ENCODE measurements at places on chromosomes 16 and 17.

DNA sequence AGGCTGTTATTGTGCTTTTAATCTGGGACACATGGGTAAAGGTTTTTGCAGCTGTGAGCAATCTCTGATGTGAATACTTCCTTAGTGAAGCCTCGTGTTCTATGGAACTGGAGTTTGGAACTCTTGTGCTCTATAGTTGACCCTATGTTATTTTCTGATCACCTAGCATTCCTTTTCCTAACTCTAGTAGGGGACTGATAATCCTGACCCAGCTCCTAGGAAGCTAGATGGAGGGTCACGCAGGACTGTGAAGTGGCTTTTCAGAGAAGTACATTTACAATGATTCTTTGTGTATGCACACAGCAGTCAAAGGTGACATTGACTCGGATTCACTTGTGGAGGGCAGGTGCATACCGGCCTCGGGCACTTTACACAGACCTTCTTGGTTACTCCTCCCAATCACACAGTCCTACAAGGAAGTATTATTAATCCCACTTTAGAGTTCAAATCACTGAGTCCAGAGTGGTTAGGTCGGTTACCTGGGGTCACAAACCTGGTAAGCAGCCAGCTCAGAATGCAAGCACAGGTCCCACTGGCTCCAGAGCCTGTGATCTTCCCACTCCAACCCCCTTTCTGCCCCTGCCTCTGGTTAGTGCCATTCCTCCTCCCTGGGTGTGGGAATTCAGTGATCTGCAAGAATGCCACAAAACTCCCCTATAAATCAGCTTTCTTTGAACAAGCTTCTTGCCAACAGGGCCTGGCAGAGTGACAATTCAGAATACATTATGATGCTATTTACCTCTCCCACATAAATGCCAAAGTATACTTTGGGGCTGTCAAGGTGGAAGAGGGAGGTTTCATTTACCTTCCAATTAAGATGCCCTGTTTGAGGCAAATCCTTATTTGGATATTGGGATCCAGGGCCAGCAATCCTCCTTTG is 7.1 kb downstream of the CHD9NB start:
- no peak for DNase-seq

DNA sequence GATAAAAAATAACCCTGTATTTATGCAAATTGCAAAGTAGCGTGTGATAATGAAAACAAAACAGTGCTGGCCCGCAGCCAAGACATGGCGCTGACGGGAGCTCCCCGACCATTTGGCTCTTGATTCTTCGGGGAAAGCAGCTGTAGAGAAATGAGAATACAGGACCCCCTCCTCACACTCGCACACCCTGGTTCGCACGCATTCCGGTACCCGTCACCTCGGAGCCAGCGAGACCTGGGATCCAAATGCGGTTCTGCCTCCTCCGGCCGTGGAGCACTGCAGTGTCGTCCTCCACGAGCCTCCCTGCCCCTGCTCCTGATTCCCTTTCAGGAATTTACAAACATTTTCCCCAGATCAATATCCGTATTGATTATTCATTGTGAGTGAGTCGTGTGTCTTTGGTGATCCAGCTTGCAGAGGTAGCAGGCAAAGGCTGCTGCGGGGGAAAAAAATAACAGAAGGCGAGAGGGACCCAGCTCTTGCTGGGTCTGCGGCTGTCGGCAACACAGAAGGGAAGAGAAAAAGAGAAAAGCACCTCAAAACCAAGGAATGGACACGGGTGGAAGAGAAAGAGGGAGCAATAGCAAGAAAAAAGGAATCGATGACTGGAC is 184.1 kb upstream of the ZFHX3 start:
- no peak for DNase-seq

GRCh38 chr16:86512860-86513470 is 2.6 kb downstream of the FOXF1 start:
- no peak for DNase-seq

- no peak for DNase-seq
Observed at GRCh38 chr17:70859829-70860228, 690.5 kb downstream of the KCNJ2 start.

- no peak for DNase-seq
Observed at GRCh38 chr16:54962045-54962444, 31.4 kb downstream of the IRX5 start.

DNA sequence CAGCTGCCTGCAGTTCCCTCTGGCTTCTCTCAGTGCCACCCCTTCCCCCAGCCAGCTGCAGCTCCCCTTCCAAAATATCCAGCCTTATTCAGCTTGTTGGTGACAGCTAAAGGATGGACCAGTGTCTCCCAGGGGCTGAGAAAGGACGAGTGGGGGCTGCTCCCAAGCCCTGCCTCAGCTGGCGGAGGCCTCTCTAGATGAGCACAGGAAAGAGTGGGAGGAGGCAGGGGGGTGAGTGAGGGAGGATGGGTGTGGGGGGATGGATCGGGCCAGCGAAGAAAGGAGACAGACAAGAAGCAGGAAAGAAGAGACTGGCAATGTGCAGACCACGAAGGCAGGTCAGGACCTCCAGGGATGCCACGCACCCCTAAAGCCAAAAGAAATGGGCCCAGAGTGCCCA is 17.5 kb downstream of the PIPOX start:
- DNase-seq, result no peak

All from stimulated activated CD8-positive, alpha-beta memory T cell treated with anti-CD3 and anti-CD28 coated beads, Interleukin-4, amount 100 ng/mL, for 1 hour (primary cell).